ENCODE measurements at places on chromosomes 11 and 22.

DNA sequence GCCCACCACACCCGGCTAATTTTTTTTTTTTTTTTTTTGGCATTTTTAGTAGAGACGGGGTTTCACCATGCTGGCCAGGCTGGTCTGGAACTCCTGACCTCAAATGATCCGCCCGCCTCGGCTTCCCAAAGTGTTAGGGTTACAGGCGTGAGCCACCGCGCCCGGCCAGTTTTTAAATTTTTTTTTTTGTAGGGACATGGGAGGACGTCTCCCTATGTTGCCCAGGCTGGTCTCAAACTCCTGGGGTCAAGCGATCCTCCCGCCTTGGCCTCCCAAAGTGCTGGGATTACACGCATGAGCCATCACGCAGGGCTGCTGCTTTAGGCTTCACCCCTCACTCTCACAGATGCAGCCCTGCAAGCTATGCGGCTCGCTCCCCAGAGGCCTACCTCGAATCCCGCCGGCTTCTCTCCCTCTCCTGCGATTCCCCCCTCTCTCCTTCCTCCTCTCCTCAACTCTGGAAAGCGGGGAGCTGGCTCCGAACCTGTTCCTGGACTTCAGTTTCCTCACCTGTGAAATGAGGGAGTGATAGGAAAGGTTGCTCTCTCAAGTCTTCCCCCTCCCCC lies 926 bp downstream of the CCDC157 start:
- no peak for DNase-seq

DNA sequence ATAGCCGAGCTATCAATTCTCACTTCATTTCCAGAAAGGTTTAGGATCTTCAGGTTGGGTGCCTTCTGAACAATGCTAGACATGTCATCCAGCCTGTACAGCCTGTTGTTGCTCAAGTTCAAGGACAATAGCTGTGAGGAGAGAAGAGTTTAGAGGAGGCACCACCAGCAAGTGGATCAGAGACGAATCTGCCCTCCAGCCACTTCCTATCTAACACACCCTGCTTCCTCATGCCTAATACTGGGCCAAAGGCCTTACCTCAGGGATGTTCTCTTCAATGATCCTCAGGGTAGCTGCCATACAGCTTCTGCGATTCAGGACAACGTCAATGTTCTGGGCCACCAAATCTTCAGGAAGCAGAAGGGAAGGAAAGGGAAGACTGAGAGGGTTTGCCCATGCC lies 4.2 kb downstream of the NXF1 start:
- DNase-seq: no peak

DNA sequence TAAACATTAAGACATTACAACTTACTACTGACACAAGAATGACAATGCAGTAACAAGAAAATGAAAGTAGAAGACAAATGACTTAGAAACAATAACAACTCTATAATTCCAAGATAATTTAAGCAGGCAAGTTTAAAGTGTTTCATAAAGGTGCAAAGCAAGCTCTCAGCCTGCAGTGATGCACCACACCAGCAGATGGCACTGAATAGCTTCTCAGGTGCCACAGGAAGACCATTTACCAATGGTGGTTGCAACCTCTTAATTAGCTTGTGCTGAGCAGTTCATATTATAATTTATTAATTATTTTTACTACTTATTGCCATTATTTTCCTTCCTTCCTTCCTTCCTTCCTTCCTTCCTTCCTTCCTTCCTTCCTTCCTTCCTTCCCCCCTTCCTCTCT lies 60.6 kb downstream of the NXPE2 start:
- DNase-seq: peak; percentile 19

DNA sequence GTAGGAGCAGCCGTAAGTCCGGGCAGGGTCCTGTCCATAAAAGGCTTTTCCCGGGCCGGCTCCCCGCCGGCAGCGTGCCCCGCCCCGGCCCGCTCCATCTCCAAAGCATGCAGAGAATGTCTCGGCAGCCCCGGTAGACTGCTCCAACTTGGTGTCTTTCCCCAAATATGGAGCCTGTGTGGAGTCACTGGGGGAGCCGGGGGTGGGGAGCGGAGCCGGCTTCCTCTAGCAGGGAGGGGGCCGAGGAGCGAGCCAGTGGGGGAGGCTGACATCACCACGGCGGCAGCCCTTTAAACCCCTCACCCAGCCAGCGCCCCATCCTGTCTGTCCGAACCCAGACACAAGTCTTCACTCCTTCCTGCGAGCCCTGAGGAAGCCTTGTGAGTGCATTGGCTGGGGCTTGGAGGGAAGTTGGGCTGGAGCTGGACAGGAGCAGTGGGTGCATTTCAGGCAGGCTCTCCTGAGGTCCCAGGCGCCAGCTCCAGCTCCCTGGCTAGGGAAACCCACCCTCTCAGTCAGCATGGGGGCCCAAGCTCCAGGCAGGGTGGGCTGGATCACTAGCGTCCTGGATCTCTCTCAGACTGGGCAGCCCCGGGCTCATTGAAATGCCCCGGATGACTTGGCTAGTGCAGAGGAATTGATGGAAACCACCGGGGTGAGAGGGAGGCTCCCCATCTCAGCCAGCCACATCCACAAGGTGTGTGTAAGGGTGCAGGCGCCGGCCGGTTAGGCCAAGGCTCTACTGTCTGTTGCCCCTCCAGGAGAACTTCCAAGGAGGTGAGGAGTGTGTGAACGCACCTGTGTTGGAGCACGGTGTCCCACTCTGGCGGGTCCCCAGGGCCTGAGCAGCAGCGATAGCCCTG lies at the start of gene TAGLN:
TSS of gene TAGLN (plus strand) at position 318 of the 863 bp plus-strand sequence. CDS start 3,644 bp downstream, outside the sequence.
- no peak for DNase-seq

DNA sequence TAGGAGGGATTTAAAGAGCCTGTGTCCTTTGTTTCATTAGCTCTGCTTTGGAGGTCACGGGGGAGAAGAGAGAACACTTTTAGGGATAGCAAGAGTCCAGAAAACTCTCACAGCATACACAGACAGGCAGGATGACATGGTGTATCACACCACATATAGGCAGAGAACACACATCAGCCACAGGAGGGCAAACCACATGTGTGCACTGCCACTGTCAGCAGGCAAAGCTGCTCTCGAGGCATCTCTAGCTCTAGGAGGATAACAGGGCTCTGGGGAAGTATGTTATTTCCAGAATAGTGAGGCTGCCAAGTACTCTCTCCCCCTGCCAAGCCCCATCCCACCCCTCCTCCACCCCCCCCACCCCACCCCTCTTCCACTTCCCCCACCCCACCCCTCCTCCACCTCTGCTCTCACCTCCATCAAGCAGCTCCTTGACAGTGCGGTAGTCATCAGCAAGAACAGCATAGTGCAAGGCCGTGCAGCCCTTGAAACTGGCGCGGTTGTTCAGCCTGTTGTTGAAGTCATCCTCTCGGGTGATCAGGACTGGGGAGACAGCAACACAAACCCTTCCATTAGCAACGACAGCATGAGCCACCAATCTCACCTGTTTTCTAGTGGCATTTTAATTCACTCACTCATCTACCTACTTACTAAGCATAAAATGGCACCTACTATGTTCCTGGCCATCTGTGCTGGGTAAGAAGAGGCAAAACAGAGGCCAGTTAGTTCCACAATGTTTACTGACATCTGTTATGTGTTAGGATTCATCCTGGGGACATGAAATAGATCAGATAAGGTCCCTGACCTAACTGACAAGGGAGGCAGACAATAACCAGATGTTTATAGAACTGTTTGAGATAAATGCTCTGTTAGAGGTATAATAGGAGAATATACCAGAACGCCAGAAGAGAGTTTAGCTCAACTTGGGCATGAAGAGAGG lies 75.6 kb downstream of the CLPB start:
- no peak for DNase-seq

DNA sequence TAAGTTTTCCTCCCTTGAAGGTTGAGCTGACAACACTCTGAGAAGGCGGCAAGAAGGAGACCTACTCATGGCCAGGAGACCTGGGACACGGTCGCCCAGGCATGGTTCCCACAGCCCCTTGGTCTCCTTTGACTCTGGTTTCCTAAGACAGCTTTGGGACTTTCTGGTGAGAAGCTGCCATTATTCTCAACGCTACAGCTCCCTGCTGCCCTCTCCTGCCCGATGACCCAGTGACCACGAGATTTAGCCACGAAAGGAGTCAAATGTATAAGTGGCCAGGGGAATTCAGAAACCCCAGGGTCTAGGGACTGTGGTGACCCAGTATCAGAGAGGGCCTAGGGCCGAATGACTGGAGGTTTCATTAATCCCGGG lies 699 bp upstream of the SDF2L1 start:
- no peak for DNase-seq

GRCh38 chr11:86577644-86578636 lies 94.5 kb downstream of the ME3 start:
- DNase-seq: no peak

DNA sequence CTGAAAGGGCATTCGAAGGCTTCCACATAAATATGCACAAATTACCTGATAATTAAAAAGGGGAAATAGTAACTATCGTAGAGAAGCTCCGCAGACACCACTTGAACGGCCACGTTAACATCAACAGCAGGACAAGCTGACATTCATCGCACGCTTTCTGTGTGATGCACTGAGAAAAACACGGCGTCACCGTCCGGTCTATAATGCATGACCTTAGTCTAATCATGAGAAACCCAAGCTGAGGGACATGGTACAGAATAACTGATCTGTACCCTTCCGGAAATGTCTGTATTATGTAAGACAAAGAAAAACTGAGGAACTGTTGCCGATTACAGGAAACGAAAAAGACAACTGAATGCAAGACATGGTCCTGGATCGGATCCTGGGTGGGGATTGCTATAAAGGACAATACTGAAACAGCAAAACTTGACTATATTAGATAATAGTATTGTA lies 678 bp upstream of the RANGAP1 start:
- peak; percentile 41 for DNase-seq

- DNase-seq: no peak
Measured at GRCh38 chr11:5489576-5490357, 1.3 kb downstream of the OR52D1 start.

GRCh38 chr11:6414874-6415328 lies 4.0 kb downstream of the APBB1 start:
- peak; percentile 37 for DNase-seq

- no peak for DNase-seq
Measured at GRCh38 chr11:1153951-1154493, 3.7 kb upstream of the MUC5AC start.

DNA sequence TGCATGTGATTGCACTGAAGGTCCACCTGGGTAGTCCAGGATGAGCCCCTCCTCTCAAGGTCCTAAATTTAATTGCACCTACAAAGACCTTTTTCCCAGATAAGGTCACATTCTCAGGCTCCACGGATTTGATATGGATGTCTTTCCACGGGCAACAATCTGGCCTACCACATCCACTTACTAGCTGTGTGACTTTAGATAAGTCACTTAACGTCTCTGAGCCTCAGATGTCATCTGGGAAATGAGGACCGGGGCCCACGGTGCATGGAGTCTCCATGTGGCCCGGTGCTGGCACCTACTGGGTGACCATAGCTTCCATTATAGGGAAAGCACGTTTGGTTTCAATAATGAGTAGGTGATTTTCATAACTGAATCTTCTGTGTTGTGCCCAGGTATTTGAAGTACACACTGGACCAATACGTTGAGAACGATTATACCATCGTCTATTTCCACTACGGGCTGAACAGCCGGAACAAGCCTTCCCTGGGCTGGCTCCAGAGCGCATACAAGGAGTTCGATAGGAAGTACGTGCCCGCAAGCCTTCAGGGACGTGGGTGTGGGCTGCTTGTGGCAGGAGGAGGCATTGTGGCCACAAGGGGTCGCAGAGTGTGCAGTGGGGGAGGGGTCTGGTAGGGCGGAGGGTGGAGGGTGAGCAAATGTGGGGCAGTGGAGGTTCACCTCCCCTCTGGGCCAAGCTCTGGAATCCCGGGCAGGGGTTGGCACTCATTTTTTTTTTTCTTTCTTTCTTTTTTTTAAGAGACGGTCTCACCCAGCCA lies 55.7 kb downstream of the ARHGAP8 start:
- DNase-seq: peak; percentile 9

- no peak for DNase-seq
Measured at GRCh38 chr11:135006800-135007199, 594.8 kb upstream of the B3GAT1 start.

GRCh38 chr22:50310031-50310722 lies 2.7 kb upstream of the PLXNB2 start:
- DNase-seq: no peak

DNA sequence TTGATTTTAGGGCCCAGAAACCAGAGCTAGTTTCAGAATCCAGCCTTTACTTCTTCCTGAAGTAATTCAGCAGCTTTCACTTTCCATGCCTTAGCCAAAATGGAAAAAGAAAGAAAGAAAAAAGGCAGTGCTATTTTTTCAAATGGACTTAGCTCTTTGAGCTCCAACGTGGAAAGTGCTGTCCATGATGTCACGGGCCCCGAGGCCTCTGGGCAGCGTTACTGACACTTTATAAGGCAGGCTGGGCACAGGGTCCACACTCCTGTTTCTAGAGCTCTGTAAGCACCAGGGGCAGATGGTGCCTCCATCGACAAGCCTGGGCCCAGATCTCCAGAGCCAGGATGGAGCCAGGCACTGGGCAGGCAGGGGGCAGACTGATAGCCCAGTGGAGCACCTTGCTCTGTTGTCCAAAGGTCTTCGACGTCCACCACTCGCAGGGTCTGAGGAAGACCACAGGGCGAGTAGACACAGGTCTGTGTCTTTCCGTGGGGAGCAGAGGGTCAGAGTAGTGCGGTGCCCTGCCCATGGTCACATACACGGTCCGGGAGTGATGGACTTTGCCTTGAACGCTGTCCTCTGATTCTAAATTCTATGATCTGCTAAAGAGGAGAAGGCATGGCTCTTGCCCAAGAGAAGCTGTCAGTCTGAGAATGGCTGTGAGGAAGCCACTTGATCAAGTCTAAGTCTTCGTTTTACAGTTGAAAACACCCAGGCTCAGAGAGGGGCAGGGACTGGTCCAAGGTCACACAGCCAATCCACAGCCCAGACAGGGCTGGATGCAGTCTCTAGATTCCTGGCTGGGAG lies 22.0 kb upstream of the WNT11 start:
- no peak for DNase-seq

DNA sequence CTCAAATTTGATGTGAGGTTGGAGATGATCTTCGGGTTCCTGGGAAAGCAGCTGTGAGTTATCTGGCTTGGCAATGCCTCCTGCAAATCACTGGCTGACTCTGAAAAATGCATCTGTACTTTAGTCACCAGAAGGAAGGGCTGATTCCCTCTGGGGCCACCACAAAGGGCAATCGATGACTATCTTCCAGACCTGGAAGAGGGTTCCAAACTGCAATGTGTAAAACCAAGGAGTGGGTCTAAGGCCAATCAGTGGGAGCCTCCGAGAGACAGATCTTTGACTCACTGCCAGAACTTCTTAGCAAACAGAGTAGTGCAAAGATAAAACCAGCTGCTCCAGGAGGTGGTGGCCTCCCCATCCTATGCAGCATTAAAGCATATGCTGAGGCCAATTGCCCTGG lies 29.1 kb upstream of the PAK1 start:
- DNase-seq: no peak

DNA sequence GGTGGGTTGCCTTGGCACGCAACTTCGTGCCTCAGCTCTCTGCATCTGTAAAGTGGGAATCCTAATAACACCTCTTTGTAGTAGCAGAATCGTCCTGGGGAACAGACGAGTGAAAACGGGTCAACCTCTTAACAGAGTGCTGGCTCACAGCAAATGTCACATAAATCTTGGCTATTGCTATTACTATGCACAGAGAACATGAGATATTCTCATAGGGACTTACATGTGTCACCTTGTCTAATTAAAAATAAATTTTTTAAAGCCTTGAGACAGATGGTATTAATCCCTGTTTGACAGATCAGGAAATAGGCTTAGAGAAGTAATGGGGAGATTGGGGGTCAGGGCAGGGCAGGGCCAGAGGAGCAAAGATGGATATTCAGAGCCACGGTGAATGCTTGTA lies 44.3 kb upstream of the IGSF9B start:
- DNase-seq: no peak
